ENCODE measurements at places on chromosomes 4 and X.

DNA sequence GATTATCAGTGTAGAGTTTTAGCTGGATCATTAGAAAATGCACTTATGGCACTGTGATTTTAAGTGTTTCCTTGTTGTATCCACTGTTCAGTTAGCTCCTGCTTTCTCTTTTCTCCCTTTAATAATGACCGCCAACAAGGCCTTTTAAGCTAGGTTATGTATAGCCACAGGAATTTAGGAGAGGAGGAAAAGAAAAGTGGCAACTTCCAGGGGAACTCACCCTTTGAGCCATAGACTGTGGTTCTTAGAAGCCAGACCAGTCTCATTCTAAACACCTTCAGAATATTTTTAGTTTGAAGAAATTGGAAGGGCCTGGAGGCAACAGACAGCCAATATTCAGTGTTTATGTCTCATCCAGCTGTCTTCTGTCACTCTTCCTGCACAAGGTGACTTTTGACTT is 6.1 kb downstream of the FGF2 start:
- DNase-seq = no peak

DNA sequence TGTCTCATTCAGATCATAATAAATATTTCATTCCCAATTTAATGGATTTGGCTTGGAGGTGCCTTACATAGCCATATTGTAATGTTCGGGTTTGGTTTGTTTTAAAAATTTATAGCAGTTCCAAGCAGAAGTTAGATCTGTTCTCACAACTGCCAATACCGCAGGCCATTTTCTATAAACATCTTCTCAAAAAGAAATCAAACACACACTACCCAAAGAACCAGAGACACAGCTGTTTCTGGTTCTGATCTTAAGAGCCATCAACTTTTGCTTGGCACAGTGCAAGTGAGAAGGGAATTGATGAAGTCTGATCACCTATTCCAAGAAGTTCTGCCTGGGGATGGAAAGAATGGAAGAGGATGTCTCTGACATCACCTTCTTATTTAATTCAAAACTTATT is 22.9 kb downstream of the MID1IP1 start:
- no peak for DNase-seq

DNA sequence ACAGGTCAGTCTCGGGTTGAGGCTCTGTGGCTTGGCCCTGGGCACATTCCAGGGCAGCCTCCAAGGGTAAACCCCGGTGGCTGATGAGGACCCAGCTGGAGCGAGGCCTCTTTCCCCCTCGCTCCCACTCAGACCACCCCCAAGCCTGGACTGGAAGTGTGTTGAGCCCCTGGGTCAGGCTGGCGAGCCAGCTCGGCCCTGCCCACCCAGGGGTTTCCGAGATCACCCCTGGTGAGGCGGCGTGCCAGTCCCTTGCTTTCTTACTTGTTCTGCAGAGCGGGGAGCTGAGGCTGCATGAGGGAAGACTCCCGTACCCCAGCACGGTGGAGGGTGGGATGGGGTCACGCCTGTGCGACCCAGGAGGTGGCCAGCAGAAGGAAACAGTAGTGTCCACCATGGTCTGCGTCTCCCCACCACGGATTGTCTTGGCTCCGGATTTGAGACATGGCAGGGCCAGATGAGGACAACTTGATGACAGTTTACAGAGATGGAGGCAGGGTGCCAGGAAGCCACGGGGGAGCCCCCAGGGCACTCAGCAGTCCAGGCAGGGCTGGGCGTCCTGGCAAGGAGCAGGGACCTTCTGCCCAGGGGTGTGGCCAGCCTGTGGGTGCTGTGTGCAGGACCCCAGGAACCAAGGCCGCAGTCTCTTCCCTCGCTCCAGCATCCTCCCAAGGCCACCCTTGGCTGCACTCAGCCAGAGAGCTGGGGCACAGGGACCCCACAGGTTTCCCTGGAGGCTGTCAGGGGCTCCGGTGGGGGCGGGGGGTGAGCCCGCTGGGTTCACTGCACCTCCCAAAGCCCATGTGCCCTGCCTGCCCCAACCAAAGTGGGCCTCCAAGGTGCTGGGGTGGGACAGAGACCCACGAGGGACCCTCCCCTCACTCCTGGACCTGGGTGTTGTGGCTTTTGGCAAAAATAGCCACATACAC is 6.6 kb upstream of the FGFRL1 start:
- no peak for DNase-seq

DNA sequence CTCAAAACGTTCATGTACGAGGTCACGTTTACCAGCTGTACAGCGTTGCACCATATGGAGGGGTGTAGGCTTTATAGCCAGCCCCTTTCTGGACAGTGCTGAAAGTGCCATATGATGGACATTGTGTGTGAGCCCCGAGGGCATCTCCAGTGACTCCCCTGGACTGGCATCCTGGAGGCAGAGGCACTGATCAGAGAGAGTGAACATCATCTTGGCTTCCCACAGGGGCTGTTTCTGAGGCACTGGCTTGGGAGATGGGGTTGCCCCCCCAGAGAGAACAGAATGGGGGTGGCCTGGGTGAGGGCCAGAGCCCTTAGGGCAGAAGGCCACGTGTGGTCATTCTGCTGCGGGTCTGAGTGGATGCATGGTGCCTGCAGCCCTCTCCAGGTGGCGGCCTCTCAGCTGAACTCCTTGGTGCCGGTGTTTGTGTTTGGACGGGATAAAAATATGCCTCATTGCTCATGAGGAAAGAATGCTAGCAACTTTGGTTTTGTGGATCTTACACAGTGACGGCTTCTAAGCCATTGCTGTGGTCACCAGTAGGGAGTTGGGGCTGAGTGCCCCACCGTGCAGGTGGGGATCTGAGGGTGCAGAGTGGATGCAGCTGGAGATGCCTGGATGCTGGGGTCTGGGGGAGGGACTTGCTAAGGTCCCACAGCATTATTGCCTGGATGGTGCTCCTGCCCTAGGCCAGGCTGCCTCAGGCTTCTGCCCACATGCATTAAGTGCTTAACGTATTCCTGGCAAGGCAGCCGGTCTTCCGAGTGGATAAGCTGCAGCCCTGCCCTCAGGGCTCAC is 3.4 kb downstream of the WFS1 start:
- DNase-seq = no peak

DNA sequence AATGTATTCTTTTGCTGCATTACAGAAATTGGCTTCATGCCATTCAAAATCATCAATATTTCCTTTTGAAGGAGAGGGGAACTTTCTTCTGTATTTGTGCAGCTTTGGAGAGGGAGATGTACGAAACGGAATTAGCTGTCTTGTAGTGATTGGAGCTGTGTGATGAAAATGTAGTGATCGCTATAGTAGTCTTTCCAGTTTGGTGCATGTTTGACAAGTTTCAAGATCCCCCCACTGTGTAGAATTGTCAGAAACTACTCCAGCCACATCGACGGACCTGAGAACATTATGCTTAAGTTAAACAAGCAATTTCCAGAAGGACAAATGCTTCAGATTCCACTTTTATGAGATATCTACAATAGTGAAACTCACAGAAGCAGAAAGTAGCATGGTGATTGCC is 21.6 kb upstream of the MAGEA1 start:
- no peak for DNase-seq

GRCh38 chr4:81421346-81422218 is 50.1 kb downstream of the RASGEF1B start:
- DNase-seq = no peak

DNA sequence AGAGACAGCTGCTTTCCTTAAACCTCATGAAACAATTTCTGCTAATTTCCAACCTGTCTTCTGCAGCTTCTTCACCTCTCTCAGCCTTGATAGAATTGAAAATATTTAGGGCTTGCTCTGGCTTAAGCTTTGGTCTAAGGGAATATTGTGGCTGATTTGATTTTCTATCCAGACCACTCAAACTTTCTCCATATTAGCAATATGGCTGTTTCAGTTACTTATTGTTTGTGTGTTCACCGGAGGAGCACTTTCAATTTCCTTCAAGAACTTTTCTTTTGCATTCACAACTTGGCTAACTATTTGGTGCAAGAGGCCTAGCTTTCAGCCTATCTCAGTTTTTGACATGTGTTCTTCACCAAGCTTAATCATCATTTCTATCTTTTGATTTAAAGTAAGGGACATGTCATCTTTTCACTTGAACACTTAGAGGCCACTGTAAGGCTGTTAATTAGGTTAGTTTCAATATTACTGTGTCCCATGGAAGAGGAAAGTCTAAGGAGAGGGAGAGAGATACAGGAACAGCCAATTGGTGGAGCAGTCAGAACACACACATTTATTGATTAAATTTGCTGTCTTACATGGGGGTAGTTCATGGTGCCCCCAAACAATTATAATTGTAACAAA is 213.2 kb downstream of the RASL11B start:
- DNase-seq = no peak

- no peak for DNase-seq
Observed at GRCh38 chrX:68659385-68659784, 11.9 kb downstream of the STARD8 start.

GRCh38 chrX:21487832-21488231 is 113.6 kb downstream of the CNKSR2 start:
- DNase-seq = no peak

- DNase-seq = no peak
Observed at GRCh38 chr4:159148441-159148840, 45.6 kb downstream of the RAPGEF2 start.

DNA sequence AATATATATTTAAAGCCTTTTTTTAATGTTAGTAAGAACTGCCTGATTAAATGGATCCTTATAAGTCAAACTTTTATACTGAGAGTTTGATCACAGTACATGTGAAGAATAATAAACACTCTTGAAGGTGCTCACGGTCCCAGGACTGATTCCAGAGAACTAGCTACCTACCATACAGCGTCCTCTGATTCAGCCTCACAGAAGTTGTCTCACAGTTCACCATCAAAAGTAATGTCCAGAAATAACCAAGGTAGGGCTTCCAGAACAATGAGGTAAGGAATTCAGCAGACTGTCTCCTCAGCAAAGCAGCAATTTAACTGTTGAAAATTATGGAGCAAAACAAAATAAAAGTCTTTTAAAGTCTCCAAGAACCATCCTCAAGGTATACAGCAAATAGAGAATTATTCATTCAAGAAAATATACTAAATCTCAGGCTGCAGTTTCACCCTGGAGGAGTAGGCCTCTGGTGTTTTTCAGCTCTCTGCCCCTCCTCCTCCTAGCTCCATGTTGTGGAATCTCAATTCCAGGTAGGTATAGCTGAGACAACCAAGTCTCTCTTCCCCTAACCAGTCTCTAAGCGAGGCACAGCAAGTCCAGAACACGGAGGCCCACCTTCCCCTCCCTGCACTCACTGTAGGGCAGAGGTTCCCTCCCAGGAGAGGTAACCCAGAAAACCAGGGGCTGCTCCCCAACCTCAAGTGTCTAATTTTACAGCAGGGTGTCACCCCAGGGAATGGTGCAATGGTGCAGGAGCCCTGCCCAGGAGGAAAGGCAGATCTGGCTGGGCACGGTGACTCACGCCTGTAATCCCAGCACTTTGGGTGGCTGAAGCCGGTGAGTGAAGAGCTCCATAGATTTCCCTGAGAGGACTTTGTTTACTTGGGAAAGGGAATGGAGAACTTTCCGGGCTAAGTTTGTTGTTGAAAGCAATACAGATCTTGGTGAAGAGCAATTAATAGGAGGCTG is 28.6 kb downstream of the FAM241A start:
- DNase-seq = no peak

DNA sequence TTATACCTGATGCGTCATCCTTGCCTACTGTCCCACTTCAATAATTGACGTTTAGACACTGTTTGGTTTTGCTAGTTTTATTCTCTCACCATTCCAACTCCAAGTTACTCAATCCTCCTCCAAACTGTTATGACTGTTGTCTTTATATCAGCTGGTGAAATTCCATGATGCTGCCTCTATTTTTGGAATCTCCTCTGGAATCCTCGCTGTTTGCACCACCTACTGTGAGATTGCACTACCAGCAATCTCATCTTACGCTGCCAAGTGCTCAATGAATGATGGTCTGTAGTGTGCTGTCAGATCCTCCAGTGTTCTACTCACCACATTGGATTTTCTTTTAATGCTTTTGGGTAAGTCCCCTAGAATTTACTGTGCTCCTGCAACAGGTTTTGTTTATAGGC is 13.2 kb upstream of the PCDH18 start:
- no peak for DNase-seq

DNA sequence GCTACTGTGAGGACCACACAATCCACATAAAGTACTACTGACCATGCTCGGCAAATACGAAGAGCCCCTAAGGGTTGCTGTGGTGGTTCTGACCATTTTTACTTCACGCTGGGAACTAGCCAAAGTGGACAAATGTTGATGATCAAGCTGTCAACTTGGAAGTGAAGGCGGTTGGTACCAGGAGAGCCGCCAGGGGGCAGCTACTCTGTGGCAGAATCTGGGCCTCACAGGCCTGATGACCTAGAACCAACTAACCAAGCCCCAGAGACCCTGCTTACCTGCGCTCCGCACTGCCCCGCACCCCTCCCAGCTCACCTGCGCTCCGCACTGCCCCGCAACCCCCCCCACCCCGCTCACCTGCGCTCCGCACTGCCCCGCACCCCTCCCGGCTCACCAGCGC is 5.6 kb downstream of the GAK start:
- DNase-seq = no peak

GRCh38 chr4:23083391-23083790 is 390.7 kb downstream of the GBA3 start:
- no peak for DNase-seq

GRCh38 chr4:41360214-41360920 is 103.6 kb downstream of the UCHL1 start:
- no peak for DNase-seq

DNA sequence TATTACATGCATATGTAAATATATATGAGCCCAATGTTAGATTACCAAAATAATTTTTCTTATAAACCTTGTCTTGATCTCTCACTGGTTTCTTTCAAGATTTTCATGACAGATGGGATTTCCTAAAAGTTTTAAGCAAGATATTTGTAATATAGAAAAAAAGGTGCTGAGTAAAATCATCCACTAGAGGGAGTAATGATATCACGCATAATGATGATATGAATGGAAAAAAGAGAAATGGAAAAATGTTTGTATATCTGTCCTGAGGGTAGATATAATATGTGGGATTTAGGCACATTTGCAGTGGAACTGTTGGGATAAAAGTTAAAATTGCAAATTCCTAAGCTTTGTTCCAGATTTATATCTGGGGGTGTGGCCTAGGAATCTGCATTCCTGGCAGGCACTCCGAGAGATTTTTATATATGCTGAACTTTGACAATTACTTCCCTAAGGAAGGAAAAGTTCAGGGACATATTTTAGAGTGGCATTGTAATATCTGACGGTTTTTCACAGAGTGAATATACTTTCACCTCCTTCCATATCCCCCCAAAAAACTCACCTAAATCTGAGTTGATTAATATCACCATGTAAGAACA is 60.5 kb downstream of the TMA16 start:
- DNase-seq = no peak

GRCh38 chr4:8723222-8723980 is 130.8 kb downstream of the CPZ start:
- no peak for DNase-seq
